Colonic mucosa (tissue), 4 donors: ENCODE measurements at places on chromosomes 4 and X. TPM values are rescaled to one million over a fixed set of nuclear protein-coding genes. Genes with fewer than 3 reads are reported as not detected.

The PRDM5 gene
- 9.3 TPM for total RNA-seq

The NSDHL gene
- 25.3 TPM for total RNA-seq

The AWAT2 gene
- not detected for total RNA-seq

The AKAP14 gene
- total RNA-seq: not detected

The CFP gene
- total RNA-seq: 1.1 TPM

The SYN1 gene
- total RNA-seq: 1.5 TPM

The CCDC149 gene
- 13.3 TPM for total RNA-seq

The MAGEA3 gene
- not detected for total RNA-seq

The TDO2 gene
- 0.27 TPM for total RNA-seq

The FGF13 gene
- 2.1 TPM for total RNA-seq

The TCP11X2 gene
- total RNA-seq: not detected

The CYP2U1 gene
- 4.2 TPM for total RNA-seq

The KDM5C gene
- total RNA-seq: 130 TPM

The C4orf36 gene
- total RNA-seq: 0.54 TPM

The SOX3 gene
- not detected for total RNA-seq

The ADH1B gene
- total RNA-seq: 62.3 TPM

The GC gene
- total RNA-seq: 4.1 TPM

The KIAA1210 gene
- total RNA-seq: not detected

The CDKL5 gene
- total RNA-seq: 4.4 TPM

The UVSSA gene
- total RNA-seq: 55.7 TPM

The AMMECR1 gene
- 10.4 TPM for total RNA-seq

The WAS gene
- total RNA-seq: 3.0 TPM

The ASB9 gene
- total RNA-seq: 3.6 TPM

The GPR34 gene
- total RNA-seq: 4.7 TPM

The DCAF12L2 gene
- total RNA-seq: 0.08 TPM

The NPY2R gene
- total RNA-seq: 0.42 TPM

The RPGR gene
- 9.8 TPM for total RNA-seq

The KLKB1 gene
- total RNA-seq: 0.27 TPM

The PABPC1L2A gene
- total RNA-seq: not detected

The BRS3 gene
- total RNA-seq: not detected

The NAP1L2 gene
- 2.1 TPM for total RNA-seq

The GAGE12F gene
- 0.99 TPM for total RNA-seq

The BEX5 gene
- total RNA-seq: 2.0 TPM

The TMEM35A gene
- total RNA-seq: 3.9 TPM

The APEX2 gene
- 28.2 TPM for total RNA-seq

The STATH gene
- total RNA-seq: not detected

The RCHY1 gene
- total RNA-seq: 41.2 TPM

The MAGEA11 gene
- total RNA-seq: not detected

The DCX gene
- 0.11 TPM for total RNA-seq

The HMGB2 gene
- 246 TPM for total RNA-seq

The ADGRG4 gene
- 0.03 TPM for total RNA-seq

The SLITRK2 gene
- total RNA-seq: 0.11 TPM

The DRD5 gene
- 0.13 TPM for total RNA-seq

The NR0B1 gene
- total RNA-seq: 0.20 TPM

The SPOCK3 gene
- not detected for total RNA-seq
